ENCODE measurements at places on chromosomes 13 and 19. TPM values are rescaled to one million over a fixed set of nuclear protein-coding genes. Genes with fewer than 3 reads are reported as not detected.
A peak's percentile ranks its signal among the peaks of the same experiment; 100 is the strongest.

GRCh38 chr13:59300355-59301173, 863.2 kb downstream of the DIAPH3 start:
- peak; percentile 54 for DNase-seq

DNA sequence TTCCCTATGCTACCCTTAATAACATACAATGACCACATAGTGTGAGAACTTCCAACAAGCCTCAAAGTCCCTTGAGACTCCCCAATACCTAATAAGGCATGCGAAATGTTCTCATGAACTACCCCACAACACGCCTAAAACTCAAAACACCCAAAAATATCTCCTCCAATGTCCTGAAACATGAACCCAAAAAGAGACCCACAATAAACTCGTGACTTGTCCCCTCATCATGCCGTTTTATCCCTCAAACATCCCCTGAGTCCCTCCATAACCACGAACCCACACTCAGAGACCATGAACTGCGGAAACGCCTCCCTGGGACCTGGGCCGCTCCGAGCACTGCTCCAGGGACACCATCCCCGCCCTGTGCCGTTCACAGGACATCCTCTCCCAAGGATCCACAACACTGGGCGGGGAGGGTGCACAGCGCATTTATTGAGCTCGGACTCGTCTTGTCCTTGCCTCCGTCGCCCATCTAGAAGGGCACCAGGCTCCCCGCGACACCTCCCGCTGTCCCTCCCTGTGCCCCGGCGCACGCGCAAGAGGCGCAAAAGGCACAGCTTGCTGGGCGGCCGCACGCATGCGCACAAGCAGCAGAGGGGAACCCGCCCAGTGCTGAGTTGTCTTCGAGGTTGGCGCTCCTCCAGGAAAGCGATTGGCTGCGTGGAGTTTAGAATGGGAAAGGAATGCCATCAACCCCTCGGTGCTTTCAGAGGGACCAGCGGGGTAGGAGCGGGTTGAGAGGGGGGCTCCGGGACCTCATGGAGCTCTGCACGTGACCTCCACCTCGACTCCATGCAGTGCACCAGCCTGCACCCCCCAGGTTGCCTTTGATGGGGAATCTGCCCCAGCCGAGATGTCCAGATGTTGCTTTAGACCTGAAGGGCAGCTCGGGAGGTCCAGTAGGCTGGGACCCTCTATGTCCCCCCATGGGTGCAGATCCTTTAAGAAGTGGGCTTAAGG, 8.8 kb downstream of the FXYD3 start:
- peak; percentile 98 for DNase-seq

DNA sequence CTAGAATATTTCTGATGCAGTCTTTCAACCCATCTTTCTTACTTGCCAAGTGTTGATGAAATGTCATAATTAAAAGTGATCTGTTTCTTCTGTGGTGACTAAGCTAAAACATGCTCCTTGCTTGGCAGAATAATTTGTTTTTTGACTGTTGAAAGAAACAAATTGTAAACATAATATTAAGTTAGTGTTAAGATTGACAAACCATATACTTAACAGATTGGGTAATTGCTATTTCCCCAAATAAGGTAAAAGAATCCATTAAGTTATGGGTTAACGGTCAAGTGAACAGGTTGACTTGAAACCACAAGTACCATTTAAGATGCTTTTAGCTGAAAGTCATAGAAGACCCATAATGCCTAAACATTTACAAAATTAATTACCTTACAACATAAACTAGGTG, 62.9 kb downstream of the TEX26 start:
- DNase-seq, result no peak

- no peak for DNase-seq
Measured at GRCh38 chr19:5200844-5201243, 139.8 kb downstream of the PTPRS start.

GRCh38 chr19:39200803-39201115, 3.3 kb downstream of the SYCN start:
- no peak for DNase-seq

- DNase-seq, result no peak
Measured at GRCh38 chr13:113949546-113949945, 24.3 kb downstream of the C13orf46 start.

The JSRP1 gene
- total RNA-seq, result not detected

The CARM1 gene
- 17.8 TPM for total RNA-seq

DNA sequence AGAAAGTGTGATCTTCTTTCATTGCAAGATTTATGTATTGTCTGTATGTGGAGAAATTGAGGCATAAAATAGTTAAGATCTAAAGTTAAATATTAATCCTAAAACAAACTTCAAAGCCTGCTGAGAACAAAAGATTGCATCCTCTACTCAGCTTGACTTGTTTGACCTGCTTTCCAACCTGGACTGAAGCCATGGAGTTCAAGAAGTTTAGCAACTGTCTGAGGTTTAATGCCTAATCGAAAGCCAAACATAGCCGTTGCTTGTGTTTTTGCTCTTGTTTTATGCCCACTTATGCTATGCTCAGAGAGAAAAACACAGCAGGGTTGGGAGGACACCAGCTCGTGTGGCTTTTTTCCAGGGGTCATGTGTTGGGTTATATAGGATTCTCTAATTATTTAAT, 135.6 kb downstream of the NUFIP1 start:
- no peak for DNase-seq

Measured in umbilical cord (tissue), 2 donors.